ENCODE measurements at places on chromosomes 5 and 9.

DNA sequence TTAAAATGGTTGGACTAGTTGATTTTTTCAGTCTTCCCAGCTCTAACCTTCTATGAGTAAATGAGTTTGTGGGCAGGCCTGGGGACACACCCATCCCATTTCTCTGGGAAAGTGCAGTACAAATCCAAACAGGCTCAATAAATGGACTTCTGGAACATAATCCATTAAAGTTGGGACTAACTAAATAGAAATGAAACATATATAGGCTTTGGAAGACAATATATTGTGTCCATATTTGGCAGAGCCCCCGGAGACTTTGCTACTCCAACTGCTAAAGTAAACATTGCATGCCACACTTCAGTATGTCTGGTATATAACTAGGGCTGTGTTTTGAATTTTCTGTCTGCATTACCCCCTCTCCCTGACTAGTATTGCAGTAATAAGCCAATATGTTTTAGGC, 191.4 kb upstream of the DAB2 start:
- no peak for DNase-seq

DNA sequence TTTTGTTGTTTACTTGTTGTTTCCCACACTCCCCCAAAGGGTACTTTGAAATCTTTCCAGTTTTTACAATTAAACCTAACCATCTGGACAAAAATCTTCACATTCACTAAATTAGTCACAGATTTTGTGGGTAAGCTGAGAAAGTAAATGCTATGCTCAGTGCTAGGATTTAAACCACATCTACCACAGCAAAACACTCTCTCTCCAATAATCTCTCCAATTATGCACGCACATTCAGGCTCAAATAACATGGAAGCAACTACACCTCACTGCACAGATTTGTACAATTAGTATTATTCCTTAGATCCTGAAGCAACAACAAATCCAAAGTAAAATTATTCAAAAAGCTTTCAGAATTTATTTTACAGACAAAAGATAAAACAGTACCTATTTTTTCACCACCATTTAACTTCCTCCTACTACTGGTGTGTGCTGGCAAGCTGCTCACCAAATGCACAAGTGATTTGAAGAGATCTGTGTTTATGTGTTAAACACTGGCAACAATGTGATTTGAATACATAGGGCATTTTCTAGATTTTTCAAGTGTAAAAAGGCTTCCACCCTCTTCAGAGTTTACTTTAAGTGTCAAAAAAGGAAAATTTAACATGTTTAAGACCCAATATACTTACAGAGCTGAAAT, 16.6 kb downstream of the ZNF608 start:
- DNase-seq, result no peak

DNA sequence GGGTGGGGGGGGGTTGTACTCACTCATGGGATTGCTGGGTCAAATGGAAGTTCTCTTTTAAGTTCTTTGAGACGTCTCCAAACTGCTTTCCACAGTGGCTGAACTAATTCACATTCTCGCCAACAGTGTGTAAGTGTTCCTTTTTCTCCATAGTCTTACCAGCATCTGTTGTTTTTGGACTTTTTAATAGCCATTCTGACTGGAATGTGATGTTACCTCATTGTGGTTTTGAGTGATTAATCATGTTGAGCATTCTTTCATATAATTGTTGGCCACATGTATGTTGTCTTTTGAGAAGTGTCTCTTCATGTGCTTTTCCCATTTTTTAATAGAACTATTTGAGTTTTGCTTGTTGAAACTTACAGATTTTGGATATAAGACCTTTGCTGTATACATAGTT, 94.9 kb upstream of the PLPPR1 start:
- no peak for DNase-seq

DNA sequence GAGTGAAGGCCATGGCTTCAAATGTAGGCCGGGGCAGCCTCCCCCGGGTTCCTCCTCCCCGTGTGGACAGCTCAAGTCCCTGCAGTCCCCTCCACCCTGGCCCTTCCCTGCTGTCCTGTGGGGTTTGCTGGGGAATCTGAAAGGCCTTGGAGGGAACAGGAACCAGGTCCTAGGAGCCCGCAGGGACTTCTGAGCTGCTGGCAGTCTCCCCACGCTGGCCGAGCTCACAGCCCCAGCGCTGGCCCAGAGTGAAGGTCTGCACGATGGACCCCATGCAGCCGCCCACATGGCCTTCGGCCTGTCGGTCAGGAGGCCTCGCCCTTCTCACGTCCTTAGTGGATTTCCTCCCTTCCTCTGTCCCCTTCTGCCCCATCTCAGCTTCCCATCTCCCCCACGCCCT, 25.7 kb upstream of the NOTCH1 start:
- DNase-seq, result no peak

DNA sequence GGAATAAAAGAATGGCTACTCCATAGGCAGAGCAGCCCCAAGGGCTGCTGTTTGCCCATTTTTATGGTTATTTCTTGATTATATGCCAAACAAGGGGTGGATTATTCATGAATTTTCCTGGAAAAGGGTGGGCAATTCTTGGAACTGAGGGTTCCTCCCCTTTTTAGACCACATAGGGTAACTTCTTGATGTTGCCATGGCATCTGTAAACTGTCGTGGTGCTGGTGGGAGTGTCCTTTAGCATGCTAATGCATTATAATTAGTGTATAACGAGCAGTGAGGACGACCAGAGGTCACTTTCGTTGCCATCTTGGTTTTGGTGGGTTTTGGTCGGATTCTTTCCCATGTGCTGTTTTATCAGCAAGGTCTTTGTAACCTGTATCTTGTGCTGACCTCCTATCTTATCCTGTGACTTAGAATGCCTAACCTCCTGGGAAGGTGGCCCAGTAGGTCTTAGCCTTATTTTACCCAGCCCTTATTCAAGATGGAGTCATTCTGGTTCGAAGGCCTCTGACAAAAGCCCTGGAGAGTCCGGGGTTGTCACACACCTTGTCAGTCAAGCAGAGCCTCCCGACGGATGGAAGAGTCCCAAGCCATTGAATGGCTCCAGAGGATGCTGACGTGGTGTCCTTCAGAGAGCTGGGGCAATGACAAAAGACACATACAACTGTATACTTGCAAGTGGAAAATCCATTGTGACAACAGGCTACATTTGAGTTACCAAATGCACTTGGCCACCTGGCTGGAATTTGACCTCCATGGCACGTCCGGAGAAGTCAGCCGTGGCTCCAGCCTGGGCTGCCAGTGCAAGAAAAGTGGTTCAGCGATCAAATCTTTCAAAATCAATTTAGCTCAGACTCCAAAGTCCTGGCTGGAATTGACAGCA, 67.1 kb upstream of the CLINT1 start:
- no peak for DNase-seq

DNA sequence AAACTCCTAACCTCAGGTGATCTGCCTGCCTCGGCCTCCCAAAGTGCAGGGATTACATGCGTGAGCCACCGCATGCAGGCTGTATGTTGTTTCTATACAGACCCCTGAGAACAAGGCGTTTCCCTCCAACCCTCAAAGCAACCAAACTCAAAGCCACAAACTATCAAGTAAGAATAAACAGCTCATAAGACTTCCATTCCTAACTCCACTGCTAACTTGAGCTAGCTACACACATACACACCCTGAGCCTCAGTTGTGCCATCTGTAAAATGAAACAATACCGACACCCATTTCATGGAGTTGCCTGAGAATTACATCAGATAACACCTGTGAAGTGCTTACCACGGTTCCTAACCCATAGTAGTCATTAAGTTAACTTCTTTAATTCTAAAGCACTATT, 70.8 kb downstream of the SERINC5 start:
- DNase-seq, result no peak

DNA sequence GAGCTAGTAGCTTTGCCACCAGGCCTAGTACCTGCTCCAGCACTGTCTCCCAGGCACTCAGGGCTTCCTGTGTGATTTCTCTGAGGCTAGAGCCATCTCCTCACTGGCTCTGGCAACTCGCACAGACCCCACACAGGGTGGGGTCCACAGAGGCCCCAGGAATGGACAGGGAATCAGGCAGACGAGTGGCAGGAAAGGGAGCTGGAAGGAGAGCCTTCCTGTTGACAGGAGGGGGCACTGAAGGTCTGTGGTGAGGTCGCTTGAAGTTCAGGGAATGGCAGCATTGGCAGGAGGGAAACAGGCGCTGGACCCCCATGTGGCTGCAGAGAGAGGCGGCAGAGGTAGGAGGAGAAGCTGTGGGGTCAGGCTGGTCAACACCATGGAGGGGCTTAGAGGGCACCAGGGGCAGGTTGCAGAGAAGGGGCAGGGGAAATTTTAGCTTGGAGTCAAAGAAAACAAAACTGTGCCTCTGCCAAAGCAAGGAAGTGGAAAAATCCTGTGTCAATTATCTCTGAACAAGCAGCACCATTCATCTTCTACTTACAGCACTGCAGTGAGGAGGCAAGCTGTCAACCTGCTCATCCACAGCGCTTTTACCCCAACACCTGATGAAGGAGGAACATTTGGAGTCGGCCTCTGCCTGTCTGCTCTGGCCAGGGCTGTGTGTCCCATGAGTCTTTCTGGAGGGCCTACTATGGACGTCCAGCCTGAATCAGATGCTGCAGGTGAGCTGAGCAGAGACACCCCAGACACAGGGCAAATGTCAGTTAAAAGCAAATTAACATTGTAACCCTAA, 270.2 kb downstream of the FSTL4 start:
- DNase-seq, result no peak

GRCh38 chr9:68505681-68506409, 34.8 kb downstream of the TMEM252 start:
- DNase-seq, result no peak

- no peak for DNase-seq
Measured at GRCh38 chr5:81021486-81021885, 61.3 kb downstream of the RASGRF2 start.

All from stimulated activated CD4-positive, alpha-beta T cell treated with anti-CD3 and anti-CD28 coated beads, TNF-alpha, amount 100 ng/mL, for 4 hours (primary cell).